ENCODE measurements at places on chromosomes 12 and 14.

- DNase-seq: no peak
Measured at GRCh38 chr12:55548756-55549155, 646 bp upstream of the OR6C4 start.

- DNase-seq: no peak
Measured at GRCh38 chr14:43855556-43855955, 651.5 kb downstream of the FSCB start.

GRCh38 chr14:72574715-72575114, 319.2 kb downstream of the DPF3 start:
- no peak for DNase-seq

DNA sequence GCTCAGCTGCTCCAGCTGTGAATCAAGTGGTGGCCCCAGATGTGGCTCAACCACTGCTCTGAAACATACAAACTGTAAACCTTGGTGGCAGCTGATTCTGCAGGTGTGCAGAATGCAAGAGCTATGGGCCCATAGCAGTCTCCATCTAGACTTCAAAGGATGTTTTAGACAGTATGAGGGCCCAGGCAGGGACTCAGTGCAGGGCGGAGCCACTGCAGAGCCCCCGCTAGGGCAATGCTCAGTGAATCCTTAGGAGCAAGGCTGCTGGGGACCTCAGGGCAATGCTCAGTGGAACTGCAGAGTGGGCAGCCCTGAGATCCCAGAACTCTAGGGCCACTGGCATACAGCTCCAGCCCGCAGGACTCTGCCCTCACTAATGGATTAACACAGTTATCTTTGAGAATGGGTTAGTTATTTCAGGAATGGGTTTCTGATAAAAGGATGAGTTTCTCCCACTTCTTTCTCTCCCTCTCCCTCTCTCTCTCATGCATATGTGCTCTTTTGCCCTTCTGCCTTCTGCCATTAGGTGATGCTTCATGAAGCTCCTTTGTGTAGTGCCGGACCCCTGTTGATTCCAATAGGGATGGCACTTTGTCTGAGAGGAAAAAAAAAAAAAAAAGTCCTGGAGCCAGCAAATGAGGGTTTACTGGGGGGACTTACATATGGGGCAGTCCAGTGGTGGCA, 48.4 kb upstream of the JDP2 start:
- DNase-seq: peak; percentile 24

DNA sequence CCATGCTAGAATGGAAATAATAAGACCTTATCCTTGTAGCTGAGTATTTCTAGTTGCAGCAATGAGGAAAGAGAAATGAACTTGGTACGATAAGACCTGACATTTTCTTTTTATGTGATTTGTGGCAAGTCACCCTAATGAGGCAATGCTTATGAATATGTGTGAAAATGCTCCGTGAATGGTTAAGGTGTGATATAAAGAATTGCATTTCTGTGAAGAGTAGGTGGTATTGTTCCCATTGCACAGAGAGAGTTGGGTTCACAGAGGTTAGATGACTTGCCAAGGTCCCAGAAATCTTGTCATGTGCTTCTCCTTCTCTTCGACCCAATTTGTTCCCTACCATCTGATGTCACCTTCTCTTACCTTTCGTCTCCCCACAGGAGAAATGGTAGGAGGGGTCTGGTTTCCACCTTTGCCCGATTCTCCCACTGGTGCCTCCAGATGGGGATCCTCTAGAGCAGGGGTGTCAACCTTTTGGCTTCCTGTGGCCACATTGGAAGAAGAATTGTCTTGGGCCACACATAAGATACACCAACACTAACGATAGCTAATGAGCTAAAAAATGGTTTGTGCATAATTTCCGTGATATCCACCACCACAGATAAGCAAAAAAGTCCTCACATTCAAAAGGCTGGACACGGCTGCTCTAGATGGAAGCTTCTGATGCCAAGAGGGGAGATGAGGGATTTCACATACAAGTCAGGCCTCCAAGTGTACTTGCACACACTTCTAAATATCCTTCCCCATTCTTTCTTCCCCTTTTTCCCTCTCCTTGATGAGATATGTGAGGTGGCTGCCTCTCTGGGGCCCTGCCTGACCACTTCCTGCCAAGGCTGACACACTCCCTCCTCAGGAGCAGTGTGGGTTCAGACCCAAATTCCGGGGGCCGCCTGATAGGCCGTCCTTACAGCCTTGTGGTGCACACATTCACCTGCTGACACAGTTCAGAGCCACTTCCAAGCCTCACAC, 96.1 kb downstream of the PLXNC1 start:
- DNase-seq: no peak

DNA sequence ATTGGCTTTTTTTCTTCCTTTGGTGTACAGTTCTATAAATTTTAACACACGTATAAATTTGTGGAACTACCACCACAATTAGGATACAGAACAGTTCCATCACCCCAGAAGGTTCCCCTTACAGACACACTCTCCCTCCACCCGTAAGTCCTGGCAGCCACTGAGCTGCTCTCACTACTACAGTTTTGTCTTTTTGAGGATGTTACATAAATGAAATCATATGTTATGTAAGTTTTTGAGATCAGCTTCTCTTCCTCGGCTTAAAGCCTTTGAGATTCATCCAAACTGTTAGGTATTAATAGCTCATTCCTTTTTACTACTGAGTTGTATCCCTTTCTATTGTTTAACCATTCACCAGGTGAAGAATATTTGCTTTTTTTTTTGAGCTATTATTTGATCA, 74.3 kb upstream of the SLC24A4 start:
- no peak for DNase-seq

DNA sequence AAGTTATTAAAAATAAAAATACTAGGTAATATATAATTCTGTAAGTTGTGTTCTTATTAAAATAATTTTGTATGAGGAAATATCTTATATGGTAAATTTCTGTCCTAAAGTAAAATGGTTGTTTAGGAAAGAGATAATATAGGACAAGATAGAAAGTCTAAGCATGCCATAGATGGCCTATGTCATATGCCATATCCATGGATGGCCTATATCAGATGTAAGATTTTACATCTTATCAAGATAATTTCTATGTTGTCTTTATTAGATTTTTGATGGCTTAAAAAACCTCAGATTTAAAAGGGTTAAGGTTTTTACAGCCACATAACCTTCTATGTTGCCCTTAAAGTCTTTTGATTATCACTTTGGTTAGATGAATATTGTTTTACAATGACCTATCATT, 52.6 kb downstream of the CATSPERB start:
- no peak for DNase-seq

- no peak for DNase-seq
Measured at GRCh38 chr12:91870872-91871707, 274.6 kb downstream of the BTG1 start.

- DNase-seq: no peak
Measured at GRCh38 chr14:47346849-47347248, 328.6 kb downstream of the MDGA2 start.

DNA sequence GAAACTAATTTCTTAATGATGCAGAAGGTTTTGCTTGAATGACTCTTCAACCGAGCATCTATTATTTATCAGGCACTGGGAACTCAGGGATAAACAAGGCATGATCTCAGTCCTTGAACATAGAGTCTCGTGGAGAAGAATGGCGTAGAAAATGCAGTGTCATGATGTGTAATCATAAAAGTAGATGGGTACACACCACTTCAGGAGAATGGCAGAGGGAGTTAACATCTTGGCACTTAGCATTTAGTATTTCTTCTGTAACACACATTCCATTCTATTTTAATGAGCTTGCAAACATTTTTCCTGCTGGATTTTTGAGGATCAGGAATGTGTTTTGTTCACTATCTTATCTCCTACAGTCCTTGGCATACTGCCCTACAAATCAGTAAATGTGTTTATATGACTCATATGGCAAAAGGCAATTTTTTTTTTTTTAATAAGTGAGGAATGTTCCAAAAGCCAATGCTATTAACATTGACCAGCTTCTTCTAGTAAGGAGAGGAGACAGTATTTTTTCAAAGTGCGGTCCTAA, 3.8 kb downstream of the TXNRD1 start:
- no peak for DNase-seq

- no peak for DNase-seq
Measured at GRCh38 chr12:121762269-121762668, 31.2 kb downstream of the RHOF start.

DNA sequence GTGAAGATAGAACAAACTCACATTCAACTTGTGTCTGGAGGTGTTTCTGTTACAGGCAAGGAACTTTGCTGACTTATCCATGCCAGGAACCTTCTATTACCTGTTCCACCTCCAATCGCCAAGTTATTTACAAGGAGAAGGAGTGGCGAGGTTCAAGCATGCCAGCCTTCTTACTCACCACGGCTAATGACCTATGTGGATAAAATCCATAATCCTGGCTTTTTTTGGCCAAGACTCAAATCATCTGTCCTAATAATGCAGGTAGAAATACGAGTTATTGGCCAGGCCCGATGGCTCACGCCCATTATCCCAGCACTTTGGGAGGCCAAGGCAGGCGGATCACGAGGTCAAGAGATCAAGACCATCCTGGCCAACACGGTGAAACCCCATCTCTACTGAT, 241.6 kb downstream of the TMEM132D start:
- DNase-seq: no peak

GRCh38 chr12:6202304-6202703, 2.1 kb downstream of the CD9 start:
- DNase-seq: no peak

GRCh38 chr12:104823985-104824461, 134.1 kb downstream of the SLC41A2 start:
- no peak for DNase-seq

GRCh38 chr14:100761481-100761880, 34.8 kb downstream of the DLK1 start:
- DNase-seq: no peak

- DNase-seq: no peak
Measured at GRCh38 chr12:108853426-108853825, 4.0 kb downstream of the SSH1 start.

DNA sequence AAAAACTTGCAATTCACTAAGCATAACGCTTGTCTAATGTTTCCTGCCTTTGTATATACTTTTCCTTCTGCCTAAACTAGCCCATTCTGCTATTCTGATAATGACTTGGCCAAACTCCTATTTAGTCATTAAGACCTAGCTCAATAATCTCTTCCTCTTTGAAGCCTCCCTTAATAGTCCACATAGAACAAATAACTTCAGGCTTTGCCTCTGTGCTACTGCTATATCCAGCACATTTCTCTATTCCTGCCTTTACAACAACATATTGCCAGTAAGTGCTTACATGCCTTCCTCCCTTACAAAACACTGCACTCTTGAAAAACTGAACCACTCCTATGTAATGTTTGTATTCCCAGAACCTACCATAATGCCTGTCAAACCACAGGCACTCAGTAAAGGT, 13.8 kb downstream of the PRICKLE1 start:
- no peak for DNase-seq

DNA sequence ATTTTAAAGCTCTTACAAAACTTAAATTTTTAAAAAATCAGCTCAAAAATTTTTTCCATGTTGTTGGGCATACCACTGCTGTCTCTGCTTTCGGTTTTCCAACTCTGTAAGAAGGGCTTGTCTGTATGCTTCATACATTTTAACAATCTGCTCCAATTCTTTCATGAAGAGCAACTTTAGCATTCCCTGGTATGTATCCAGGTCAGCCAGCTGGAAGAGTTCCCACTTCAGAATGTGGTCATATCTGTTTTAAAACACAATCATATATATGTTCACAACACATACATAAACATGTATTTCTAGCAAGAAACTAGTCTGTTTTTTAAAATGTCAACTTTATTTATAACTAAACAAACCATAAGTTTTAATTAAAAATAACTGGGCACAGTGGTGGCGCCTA, 33.0 kb downstream of the SAV1 start:
- no peak for DNase-seq

- DNase-seq: no peak
Measured at GRCh38 chr12:77590306-77590705, 240.4 kb upstream of the NAV3 start.

- no peak for DNase-seq
Measured at GRCh38 chr14:61385002-61385685, 63.8 kb downstream of the PRKCH start.

GRCh38 chr14:74502236-74503019, 8.9 kb downstream of the ISCA2 start:
- DNase-seq: peak; percentile 39

- DNase-seq: no peak
Measured at GRCh38 chr14:29806124-29806517, 121.5 kb downstream of the PRKD1 start.

DNA sequence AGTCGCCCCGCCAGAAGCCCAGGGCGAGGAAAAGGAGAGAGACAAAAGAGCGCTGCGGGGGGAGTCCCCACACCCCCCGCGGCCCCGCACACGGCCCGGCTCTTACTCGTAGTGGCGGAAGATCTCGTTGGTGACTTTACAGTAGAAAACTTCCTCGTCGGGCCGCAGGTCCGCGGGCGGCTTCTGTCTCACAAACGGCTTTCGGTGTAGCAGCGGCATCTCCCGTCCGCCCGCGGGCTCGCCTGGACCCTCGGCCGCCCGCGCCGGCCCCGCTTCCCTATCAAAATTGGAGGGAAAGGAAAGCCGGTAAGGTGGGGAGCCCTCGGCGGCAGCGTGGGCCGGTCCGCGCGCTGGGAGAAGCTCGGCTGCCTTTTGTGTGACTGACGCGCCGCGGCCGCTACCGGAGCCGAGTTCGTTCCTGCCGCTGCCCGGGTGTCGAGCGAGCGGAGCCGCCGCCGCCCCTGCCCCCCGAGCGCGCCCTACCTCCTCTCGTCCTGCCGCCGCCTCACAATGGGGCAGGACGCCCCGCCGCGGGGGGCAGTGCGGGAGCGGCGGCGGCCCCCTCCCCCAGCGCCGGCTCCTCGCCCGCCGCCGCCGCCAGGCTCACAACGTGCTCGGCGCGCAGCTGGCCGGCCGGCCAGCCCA, 652 bp downstream of the BAZ1A start:
- peak; percentile 55 for DNase-seq

GRCh38 chr12:48973941-48974673, 2.6 kb upstream of the WNT10B start:
- DNase-seq: peak; percentile 70

- no peak for DNase-seq
Measured at GRCh38 chr12:74818412-74818811, 280.8 kb downstream of the ATXN7L3B start.

GRCh38 chr12:34051486-34051885, 29.2 kb downstream of the ALG10 start:
- DNase-seq: no peak

DNA sequence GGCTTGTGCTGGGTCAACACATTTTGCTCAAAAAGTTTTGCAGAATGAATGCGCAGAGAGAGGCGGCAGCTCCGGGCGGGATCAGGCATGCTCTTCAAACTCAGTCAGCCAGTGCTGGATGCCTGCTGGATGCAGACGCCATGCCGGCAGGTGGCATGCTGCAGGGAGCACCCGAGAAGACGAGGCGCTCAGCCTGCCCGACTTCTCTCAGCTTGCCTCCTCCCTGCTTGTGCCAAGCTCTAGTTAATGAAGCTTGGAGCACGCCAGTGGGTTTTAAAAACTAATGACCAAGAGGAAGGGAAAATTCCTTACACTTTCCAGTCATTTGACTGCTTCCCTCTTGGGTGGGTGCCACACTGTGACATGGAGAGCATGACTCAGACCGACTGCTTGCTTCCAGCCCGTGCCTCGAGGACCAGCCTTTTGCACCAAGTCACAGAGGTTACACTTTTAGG, 39.8 kb downstream of the SLC24A4 start:
- no peak for DNase-seq

- DNase-seq: no peak
Measured at GRCh38 chr12:25200703-25201102, 5.7 kb downstream of the ETFRF1 start.

DNA sequence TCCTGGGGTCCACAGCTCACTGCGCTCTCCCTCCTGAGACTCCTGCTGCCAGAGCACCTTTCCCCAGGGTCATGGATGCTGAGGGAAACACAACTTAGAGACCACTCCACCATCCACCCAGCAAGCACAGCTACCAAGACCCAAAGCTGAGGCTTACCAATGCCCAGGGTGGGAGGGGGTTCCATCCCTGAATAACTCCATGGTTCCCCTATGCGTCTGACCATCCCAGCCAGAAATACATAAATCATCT, 36.3 kb downstream of the DAD1 start:
- no peak for DNase-seq
